ENCODE measurements at places on chromosomes 3 and 15.

DNA sequence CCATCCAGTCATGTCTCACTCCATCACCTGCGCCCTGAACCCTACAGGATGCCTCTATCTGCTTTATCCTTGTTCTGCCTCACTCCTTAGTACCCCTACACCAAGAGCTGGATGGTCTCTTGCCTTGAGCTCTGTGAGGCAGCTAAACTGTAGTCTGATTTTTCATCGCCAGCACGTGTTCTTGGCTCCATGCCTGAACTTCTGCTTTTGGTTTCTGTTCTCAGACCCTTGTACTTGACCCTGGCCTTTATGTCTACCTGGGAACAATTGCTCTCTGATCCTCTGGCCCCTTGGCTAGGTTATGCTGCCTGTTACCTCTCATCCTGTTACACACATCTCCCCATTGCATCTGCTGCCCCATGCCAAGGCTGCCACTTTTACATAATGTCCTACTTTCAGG is 318.0 kb upstream of the LMCD1 start:
- no peak for DNase-seq

GRCh38 chr3:81602781-81603180 is 158.7 kb downstream of the GBE1 start:
- DNase-seq: no peak

DNA sequence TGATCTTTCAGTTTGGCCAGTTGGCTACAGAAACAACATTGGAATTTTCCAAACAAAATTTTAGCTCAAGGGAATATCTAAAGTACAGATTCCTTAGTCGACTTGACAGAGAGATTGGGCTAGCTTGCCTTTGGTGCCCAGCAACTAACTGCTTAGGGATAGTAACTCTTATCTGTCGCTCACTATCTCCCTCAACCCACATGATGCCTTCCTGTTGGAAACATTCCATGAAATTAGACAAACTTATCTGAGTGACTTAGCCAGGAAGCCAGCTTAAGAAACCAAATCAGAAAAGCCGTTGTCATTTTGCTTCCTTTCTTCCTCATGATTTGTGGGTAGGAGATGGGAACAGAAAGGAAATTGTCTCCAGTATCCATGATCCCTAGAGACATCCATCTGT is 791.2 kb downstream of the AGBL1 start:
- no peak for DNase-seq

GRCh38 chr3:55269636-55270035 is 217.5 kb downstream of the WNT5A start:
- DNase-seq: no peak

GRCh38 chr3:6791161-6791560 is 69.8 kb upstream of the GRM7 start:
- DNase-seq: no peak

DNA sequence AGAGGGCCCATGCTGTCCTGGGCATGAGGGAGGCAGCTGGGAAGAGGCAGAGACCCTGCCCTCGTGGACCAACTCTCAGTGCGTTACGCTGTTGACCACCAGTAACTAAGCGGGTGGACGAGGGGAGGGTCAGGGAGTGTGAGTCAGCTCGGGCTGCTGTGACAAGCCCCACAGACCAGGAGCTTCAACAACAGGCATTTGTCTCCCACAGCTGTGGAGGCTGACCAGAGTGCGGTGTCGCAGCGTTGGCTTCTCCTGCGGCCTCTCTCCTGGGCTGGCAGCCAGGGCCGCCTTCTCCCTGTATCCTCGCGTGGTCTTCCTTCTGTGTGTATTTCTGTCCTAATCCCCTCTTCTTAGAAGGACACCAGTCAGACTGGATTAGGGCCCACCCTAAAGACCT is 13.0 kb downstream of the EFCC1 start:
- no peak for DNase-seq

DNA sequence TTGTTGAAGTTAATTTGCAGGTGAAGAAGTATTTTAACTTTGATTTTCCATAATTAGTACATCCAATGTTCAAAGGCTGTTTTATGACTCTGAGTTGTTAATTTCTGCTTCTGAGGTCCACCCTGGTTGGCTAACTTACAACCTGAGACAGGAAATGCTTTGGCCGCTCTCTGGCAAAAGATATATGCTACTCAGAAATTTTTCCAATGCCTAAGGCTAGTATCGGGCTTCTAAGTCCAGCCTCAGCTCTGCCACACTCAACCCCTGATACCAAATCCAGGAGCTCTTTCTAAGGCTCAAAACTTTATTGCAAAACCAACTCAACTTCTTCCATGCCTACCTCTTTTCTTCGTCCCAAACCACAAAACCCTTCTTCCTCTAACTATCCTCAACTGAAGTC is 192.9 kb downstream of the NEK10 start:
- DNase-seq: no peak

DNA sequence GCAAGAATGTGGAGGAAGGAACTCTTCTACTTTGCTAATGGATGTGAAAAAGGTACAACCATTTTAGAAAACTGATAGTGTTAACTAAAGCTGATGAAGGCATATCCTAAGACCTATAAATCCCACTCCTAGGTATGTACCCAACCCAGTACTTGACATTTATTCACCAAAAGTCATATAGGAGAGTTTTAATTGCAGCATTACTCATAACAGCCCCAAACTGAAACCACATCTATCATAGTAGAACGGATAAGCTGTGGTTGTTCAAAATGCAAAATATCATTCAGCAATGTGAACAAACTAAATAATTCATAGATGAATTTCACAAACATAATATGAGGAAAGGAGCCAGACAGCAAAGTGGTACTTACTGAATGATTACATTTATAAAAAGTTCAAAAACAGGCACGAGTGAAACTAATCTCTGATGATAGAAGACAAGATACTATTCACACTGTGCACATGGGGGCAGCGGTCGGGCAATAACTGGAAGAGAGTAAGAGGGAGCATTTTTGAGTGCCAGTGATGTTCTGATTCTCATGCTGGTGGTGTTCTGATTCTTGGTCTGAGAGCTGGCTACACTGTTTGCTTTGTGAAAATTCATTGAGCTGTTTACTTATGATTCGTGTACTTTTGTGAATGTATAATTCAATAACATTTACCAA is 34.3 kb downstream of the GOLIM4 start:
- no peak for DNase-seq

GRCh38 chr3:74613060-74613459 is 1.4 kb downstream of the CNTN3 start:
- no peak for DNase-seq

DNA sequence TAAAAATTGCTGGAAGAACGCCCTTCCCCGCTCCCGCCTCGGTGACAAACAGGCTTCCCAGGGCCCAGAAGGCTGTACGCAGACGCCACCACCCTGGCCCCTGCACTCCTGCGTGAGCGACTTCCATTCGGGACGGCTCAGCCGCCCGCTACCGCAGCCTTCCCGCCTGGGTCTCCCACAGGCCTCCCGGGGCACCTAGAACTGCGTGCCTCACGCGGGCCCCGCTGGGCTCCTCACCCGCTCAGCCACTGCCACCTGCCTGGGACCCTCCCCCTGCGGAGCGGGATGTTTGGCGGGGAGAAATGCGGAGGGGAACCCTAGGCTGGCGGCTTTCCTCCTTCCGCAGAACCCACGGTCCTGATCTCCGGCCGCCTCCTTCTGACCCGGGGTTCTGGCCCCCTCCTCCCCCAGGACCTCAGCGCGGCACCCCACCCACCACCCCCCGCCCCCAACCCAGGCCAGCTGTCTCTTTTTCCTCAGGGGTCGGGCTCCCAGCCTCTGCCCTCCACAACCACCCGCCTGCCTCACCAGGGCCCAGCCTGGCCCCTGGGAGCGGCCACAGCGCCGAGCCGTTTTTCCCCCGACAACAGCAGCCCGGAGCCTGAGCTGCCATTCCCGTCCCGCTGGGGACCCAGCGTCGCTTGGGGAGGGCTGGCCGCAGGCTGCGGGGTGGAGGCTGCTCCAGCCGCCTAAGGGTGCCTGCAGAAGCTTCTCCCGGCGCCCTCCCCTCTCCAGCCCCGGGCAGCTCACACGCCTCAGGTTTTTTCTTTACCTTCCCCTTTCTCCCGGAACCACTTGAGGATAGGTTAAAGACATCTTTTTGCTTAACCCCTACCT is 27.6 kb upstream of the RAB7A start:
- DNase-seq: no peak

GRCh38 chr3:114558271-114558670 is 264.4 kb downstream of the TIGIT start:
- DNase-seq: no peak

GRCh38 chr3:17233398-17233800 is 348.6 kb downstream of the PLCL2 start:
- peak; percentile 32 for DNase-seq

GRCh38 chr3:183354874-183355273 is 73.5 kb downstream of the MCF2L2 start:
- DNase-seq: no peak

GRCh38 chr15:70212963-70213315 is 115.2 kb upstream of the TLE3 start:
- no peak for DNase-seq

- no peak for DNase-seq
These were observed 22.3 kb downstream of the RPSA start for GRCh38 chr3:39428745-39429201.

- no peak for DNase-seq
These were observed 39.6 kb downstream of the DNASE1L3 start for GRCh38 chr3:58171126-58171525.

DNA sequence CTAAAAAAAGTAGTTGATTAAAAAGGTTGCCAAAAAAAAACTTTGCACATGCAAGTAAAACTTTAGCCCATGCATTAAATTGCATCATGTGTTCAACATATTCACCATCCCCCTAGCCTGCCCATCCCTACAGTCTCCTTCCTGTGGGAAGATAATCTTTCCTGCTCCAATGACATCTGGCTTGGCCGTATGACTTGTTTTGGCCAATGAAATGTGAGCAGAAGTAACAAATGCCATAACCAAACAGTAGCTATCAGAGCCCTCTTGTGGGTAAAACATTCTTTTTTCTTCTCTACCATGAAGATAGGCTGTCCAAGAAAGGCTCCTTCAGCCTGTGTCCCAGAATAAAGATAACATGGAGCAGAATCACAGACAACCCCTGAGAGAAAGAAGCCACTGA is 15.3 kb downstream of the ERC2 start:
- no peak for DNase-seq

DNA sequence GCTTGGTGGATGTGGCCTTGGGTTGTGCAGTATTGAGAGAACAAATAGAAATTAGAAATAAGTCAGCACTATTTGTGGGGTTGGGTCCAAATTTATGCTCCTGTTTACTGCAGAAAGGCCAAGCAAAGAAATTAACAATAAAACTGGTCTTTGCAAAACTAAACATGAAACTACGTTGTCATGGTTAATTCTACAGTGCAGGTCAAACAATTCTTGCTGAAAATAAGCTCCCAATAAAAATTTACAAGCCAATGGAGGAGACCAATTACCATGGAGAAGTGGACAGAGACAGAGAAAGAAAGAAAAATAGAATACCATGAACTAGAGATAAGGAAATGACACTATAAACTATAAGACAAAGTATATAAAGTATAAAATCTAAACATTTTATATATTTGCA is 101.3 kb downstream of the CDIN1 start:
- no peak for DNase-seq

DNA sequence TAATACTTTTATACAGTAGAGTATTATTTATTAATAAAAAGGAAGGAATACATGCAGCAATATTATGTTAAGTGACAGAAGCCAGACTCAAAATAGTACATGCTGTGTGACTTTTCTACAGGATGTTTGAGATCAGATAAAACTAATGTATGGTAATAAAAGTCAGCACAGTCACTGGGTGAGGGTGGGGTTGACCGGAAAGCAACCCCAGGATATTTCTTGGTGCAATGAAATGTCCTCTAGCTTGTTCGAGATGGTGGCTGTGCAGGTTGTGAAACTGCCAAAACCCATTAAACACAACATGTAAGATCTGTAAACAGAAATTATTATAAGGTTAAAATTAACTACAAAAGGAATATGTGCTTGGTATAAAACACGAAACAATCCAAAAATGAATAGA is 20.8 kb upstream of the ALDH1L1 start:
- DNase-seq: no peak

DNA sequence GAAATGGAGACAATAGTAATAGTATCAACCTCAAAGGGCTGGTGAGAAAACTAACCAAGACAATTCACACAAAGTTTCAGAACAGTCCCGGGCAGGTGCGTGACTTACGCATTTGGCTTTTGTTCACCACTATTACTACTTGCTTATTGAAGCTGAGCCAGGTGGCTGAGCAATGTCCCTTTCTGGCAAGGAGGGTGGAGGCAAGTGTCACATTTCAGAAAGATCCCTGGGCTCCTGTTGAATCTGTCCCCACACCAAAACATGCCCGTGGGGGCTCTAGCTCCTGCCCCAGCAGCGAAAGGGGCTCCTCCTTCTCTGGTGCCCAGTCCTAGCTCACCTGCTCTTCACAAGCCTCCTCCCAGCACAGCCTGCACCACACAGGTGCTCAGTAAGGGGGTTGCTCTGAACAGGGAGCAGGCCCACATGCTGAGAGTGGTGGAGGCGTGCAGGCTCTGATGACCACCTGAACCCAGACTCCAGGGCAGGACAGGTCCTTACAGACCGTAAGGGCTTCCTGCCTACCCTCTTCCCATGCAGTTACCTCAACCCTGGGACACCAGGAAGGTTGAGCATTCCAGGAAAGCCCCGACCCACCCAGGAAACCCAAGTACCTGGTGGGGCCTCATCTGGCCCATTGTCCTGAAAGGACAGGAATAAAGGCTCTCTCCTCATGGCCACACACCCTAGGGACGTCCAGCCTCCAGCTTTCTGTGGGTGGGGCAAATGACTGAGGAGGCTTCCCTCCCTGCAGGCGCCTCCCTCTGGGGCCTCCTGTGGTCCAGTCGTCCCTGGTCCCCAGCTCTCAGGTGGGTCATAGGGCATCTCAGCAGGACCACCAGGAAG is 32.6 kb downstream of the SEMA7A start:
- DNase-seq: no peak

DNA sequence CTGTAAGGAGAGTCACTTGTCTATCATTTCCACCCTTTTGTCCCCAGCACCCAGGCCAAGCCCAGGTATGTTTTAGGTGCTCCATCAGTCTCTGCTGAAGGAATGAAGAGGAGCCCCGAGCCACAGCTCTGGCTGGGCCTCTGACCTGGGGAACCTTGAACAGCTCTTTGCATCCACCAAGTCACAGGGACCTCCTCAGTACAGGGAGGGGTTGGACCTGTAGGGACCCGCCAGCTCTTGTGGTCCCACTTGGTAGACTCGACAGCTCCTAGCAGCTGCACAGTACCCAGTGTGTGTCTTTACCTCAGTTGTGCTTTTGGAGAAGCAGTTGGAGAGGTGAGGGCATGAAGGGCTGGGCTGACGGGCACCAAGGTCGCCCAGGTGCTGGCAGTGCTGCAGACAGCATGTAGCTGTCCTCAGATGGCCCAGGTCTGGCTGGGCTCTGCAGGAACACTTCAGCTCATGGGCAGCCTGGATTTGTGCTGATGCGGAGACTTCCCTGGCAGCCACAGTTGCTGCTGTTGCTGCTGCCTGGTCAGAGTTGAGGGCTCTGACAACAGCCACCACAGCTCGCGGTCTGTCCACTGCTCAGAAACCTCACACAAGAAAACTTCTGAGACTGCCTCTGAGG is 123.6 kb downstream of the CACNA1D start:
- DNase-seq: no peak
